ENCODE measurements at places on chromosomes 12 and 14.

- DNase-seq = no peak
These were observed 287.5 kb downstream of the GALC start for GRCh38 chr14:87705439-87705896.

- DNase-seq = no peak
These were observed 97.3 kb upstream of the CPM start for GRCh38 chr12:69030321-69030720.

GRCh38 chr12:106717673-106718072 is 56.8 kb upstream of the RIC8B start:
- DNase-seq = no peak

- DNase-seq = no peak
These were observed 92.5 kb downstream of the BCL11B start for GRCh38 chr14:99179506-99179905.

DNA sequence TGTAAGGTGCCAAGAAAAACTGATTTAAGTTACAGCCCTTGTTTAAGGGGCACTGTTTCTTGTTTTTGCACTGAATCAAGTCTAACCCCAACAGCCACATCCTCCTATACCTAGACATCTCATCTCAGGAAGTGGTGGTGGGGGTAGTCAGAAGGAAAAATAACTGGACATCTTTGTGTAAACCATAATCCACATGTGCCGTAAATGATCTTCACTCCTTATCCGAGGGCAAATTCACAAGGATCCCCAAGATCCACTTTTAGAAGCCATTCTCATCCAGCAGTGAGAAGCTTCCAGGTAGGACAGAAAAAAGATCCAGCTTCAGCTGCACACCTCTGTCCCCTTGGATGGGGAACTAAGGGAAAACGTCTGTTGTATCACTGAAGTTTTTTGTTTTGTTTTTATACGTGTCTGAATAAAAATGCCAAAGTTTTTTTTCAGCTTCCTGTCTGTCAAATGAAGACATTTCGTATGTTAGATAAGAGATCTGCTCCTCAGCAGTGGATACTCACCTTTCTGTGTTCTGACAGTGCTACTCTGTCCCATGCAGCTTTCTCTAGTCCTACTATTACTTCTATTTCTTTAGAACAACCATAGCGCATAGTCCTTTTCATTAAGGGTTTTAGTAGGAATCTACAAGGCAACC is 1.2 kb upstream of the PA2G4 start:
- DNase-seq = no peak

- DNase-seq = no peak
These were observed 6.0 kb downstream of the BICDL1 start for GRCh38 chr12:119994892-119995658.

DNA sequence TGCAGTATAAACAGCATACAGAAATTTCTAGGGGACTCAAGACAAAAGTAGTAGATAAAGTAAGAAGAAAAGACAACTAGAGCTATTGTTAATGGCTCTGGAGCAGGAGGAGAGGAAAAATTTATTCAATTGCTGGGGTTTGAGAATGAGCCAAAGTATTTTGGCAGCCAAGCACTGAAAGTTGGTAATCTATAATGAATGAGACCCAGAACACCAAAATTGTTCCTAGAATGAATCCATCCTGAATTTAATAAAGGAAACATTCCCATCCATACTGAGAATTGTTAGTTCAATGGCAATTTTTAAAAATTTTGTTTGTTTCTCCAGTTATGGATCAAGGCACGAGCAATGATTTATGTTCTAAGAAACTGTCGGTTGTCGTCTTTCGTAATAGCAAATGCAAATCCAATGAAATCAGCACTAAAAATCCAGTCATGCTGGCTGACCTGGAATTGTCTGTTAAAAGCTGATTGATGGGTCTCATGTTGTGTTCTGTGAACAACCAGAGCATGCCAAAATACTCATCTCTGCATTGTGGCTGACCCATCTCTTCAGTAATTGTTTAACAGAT is 170.9 kb upstream of the LMNTD1 start:
- no peak for DNase-seq

- no peak for DNase-seq
These were observed 102.5 kb upstream of the ATF7IP start for GRCh38 chr12:14262771-14263511.

- DNase-seq = no peak
These were observed 12.1 kb upstream of the FBRSL1 start for GRCh38 chr12:132477703-132478432.

- no peak for DNase-seq
These were observed 83.2 kb upstream of the SSTR1 start for GRCh38 chr14:38124506-38124905.

DNA sequence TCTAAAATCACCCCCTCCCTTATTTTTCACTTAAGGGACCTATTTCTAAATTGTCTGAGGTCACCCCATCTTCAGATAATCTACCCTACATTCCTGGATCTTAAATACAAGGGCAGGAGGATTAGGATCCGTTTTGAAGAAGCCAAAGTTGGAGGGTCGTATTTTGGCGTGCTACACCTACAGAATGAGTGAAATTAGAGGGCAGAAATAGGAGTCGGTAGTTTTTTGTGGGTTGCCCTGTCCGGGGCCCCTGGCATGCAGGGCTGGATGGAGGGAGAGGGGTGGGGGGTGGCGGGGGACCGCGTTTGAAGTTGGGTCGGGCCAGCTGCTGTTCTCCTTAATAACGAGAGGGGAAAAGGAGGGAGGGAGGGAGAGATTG is 300 bp upstream of the CCND2 start:
- DNase-seq = no peak

- DNase-seq = no peak
These were observed 13.8 kb downstream of the CLBA1 start for GRCh38 chr14:104999361-104999760.

- no peak for DNase-seq
These were observed 62.9 kb upstream of the HIF1A start for GRCh38 chr14:61632401-61632800.

All from vagina (tissue), 2 donors.